Left ventricle myocardium superior (tissue), 1 donor: ENCODE measurements at places on chromosomes 7 and 10.

DNA sequence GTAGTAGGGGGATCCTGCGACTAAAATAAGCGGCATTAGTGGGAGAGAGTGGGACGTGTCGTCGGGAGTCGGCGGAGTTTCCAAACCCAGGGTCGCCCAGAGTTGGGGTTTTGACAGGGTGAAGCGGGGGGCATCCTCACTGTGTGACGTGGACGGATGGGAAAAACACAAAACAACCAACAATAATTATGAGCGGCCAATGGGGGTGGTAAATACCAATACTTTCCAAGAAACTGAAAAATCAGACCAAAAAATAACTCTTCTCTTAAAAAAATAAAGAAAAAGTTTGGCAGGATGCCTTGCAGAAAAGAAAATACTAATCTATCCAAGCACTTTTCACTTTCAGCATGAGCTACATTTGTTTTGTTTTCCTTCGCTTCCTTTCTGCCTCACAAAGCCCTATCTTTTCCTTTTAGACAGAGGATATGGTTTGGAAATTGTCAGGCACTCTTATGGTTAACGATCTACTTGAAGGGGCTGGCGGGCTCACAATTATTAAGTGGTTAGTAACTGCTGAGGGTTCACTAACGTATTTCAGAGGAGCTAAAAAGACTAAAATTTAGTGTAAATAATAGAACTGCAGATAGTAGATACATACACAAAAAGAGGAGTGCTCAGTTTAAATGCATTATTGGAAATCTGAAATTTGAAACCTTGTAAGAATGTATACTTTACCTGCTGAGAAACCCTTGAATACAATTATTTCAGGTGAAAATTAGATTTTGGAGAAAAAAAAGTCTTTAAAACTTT is 802 bp upstream of the CDK6 start:
- DNase-seq: no peak

- DNase-seq: peak; percentile 31
Observed at GRCh38 chr10:51699145-51699474, 285 bp downstream of the CSTF2T start.

GRCh38 chr10:43237128-43237527 is 29.7 kb downstream of the RASGEF1A start:
- peak; percentile 11 for DNase-seq

DNA sequence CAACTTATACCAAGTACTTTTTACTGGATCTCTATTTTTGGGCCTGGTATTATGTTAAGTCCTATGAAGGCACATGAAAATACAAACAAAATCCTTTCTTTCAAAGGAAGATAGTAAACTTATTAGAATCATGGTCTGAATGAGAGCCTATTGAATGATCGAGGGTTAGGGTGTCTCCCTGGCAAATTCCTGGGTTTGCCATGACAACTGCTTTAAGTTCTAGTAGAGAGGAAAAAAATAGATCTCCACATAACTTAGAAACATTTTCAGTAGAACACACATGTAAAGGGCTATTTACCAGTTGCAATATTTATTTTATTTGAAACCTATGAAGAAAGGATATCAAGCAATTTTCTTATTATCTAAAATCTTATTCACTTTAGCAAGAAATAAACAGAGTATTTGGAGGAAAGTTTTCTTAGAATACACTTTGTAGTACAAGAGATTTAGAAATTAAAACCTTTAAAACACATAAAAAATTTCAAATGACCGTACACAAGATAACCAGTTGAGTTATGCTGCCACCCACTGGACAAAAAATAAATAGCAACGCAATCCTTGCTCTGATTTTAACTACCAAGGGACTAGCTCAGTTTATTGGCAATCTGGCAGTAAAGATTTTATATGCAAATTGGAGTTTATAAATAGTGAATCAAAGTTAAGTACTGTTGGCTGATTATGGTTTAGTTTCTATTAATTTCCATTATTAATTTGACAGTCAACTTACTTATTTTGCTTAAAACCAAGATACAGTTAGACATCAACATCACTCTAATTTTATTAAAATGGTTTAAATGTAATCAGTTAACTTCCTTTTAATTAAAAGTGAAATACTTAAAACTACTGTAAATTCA is 33.9 kb downstream of the CACUL1 start:
- DNase-seq: no peak

DNA sequence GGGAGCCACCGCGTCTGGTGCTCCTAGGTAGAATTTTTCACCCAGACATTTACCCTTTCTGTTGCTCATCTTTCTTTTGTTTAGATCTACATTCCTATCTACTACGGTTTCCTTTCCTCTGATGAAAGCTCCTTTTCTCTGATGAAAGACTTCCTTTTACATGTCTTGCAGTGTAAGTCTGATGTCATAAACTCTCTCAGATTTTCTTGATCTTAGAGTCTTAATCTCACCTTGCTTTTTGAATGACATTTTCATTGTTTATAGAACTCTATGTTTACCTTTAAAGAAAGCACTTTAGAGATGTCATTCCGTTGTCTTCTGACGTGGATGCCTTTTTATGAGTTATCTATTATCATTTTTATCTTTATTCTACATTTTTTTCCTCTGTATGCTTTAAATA is 171.8 kb upstream of the MTPN start:
- no peak for DNase-seq

GRCh38 chr7:158631574-158632195 is 44.1 kb upstream of the PTPRN2 start:
- DNase-seq: no peak

DNA sequence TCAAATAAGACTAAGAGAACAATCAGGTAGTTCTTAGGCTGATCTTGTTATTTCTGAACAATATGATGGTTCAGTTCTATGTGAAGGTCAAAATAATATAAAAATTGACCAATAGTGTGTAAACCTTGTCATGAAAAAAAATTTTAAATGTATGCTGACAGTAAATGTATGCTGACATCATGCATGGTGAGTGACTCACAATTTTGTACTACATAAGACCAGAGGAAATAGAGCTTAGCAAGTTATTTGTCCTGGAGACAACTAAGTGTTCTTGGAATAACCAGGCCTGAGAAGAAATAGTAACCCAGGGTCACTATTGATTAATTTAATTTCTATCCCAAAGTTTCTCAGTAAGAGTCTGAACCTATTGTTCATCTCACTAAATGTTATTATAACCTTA is 182.2 kb upstream of the PCDH15 start:
- DNase-seq: no peak

DNA sequence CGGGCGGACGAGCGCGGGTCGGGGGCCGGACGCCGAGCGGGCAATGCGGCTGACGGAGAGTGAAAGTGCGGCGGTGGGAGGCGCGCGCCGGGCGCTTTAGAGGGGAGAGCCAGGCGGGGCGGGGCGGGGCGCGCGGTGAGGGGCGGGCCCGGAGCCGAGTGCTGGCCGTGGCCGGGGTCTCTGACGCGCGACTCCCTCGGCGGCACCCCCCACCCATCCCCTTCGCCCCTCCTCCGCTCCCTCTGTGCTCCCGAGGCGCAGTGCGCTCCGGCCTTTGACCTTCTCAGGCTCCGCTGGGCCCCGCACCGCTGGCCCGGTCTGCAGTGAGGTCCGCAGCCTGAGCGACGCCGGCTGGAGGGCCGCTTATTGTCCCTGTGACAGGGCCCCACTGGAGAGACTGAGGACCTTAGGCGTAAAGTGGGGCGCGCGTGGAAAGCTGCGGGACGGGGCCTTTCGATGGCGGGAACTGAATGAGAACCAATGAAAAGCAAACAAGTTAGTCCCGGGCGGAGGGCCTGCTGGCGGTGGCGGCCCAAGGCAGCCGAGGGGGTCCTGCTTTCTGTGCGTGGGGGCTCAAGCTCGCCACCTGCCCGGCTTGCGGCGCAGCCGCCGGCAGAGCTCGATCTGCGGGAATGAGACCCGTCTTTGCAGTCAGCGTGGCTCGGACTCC is at the start of gene CXCL12:
Gene CXCL12, minus strand, starts transcription at position 72 of the 670 bp plus-strand sequence. CDS start 92 bp downstream, outside the sequence.
- peak; percentile 77 for DNase-seq

GRCh38 chr7:124765401-124766352 is at the start of gene GPR37:
Gene GPR37 (minus strand): TSS chr7:124765792. CDS start chr7:124764976, 816 bp downstream.
- DNase-seq: peak; percentile 55

- DNase-seq: no peak
Observed at GRCh38 chr7:83925860-83926259, 268.7 kb downstream of the SEMA3A start.

DNA sequence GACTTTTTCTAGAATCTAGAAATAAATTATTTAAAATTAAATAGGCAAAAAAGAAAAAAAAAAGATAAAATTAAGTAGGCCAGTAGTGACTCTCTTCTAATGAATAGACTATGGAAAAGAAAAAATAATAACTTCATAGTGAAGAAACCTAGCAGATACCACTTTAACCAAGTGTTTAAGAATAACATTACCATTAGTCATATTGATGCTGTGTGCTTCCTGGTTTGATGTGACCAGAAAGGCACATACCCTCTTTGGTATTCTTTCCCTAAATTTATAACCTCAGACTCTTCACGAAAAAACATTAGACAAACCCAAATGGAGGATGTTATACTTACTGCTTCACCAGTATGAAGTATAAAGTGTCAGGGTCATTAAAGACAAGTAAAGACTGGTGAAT is 42.6 kb downstream of the KIF20B start:
- no peak for DNase-seq

DNA sequence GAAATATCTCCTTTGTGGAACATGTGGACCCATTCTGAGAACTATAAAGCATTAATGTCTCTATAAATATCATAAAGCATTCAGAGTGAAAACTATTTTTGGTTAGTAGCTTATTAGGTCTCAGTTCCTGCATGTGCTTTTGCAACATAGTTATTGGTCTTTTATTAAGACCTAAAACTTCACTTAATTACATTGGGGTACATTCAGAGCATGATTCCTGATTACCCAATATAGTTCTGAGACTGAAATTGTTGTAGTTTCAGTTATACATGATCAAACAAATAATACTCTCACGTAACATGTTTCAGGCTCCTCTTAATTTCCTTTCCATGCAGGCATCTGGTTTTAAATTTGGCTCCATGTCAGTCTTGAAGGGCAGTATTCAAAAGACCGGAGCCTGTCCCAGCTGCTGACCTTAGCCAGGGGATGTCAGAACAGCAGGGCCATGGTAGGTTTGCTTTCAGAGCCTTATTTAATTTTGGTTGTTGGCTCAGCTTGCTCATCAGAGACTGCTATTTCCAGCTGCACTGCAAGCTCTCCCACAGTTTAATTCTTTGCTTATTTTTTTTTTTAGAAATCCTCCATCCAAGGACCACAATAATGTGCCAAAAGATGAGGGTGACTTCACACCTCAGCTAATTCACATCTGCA is 447.8 kb upstream of the FZD8 start:
- peak; percentile 47 for DNase-seq

DNA sequence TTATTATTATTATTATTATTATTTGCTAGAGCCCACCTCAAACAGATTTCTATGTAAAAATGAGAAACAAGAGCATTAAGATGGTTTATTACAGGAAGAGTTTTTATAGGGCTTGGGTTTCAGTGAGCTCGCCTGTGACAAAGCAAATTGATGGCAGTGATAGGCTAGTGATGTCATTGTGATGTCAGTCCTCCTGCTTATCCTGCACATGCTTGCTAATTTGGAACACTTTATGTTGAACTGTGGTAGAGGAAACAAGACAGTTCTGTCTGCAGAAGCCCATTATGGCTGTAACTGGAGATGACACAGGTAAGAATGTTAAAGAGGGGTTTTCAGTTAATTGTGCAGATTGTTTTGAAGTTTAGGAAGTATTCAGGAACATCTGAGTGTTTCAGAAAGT is 68.3 kb downstream of the CREM start:
- DNase-seq: no peak

- DNase-seq: peak; percentile 71
Observed at GRCh38 chr10:100519311-100520051, at the start of gene SEC31B. Gene SEC31B (minus strand): TSS chr10:100519861. CDS start chr10:100516952, 2,909 bp downstream.

DNA sequence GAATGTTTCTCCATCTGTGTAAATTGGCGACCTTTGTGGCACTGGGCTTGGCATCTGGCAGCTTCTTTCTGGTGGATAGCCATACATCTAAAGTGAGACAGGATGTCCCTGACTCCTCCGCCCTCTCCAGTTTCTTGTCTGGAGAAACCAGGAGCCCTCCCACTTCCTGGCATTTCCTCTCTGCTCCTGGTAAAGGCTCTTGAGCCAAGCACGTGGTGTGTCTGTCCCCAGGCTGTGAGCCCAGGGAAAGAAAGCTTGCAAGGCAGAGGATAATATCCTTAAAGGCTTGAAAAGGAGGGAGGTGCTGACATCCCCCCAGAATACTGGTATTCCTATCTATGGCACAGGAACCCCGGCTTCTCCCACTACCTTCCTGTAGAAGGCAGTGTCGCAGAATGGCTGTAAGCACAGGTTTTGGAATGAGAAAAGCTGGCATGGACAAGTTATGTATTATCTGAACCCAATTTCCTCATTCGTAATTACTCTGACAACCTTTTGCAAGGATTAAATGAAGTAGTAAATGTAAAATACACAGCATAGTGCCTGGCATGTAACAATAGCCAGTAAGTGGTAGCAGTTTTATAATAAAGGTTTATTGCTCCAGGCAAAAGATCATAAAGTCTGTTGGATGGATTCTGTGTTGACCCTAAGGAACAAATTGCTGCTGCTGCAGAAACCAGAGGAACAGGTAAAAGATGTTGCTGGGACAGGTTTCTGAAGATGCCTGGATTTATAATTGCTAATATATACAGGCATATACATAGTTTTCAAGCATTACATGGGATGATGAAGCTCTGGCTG is 11.8 kb upstream of the ACSL5 start:
- DNase-seq: peak; percentile 57

- no peak for DNase-seq
Observed at GRCh38 chr7:112538726-112539255, 58.0 kb downstream of the LSMEM1 start.

DNA sequence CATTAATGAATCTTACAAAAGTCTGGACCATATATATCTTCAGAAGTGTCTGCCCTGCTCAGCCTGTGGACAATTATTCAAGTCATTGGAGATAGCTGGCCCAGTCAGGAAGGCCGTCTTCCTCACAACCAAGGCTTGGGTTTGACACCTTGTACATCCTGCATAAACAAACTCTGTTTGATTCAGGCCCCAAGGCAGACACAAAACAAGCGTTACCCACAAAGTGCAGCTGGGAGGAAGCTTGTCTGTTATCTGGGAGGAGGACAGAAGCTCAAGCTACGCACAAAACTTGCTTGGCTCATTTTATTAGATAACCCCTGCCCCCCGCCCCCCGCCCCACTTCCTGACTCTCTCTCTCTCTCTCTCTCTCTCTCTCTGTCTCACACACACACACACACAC is 166.9 kb upstream of the WDR11 start:
- no peak for DNase-seq

DNA sequence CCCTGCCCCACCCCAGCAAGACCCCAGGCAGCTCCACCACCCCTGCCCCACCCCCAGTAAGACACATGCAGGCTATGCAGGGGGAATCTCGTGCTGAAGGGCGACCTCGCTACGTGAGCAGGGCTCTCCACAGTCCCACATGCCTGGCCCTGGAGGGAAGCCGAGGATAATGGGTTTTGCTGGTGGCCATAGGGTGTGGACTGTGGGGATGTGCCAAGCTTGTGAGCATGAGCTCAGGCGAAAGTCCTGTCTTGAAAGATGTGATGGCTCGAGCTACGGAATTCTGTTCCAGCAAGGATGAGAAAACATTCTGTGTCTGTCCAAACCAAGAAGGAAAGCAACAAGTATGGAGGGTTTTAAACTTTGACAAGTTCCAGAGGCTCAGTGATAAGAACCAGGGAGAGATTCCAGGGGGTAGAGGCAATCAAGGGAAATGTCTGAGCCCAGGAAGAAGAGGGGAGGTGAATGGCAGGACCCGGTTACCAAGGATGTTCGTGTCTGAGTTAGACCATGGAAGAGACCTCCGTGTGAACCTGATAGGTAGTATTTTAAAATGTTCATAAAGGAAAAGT is 63.1 kb downstream of the PYROXD2 start:
- no peak for DNase-seq

GRCh38 chr10:30750971-30751677 is 121.6 kb upstream of the LYZL2 start:
- no peak for DNase-seq

GRCh38 chr10:93876381-93876780 is 17.4 kb upstream of the SLC35G1 start:
- DNase-seq: no peak
